A673 (cell line): ENCODE measurements at places on chromosomes 3 and 15. TPM values are rescaled to one million over a fixed set of nuclear protein-coding genes. Genes with fewer than 3 reads are reported as not detected.

ROPN1 gene
- not detected in 2 replicates for total RNA-seq

ACAN gene
- total RNA-seq = not detected in 2 replicates

TRIM42 gene
- not detected in 2 replicates for total RNA-seq

GRCh38 chr15:48754011-48754410 is 56.9 kb downstream of the CEP152 start:
- peak; percentile 41 for DNase-seq

DNA sequence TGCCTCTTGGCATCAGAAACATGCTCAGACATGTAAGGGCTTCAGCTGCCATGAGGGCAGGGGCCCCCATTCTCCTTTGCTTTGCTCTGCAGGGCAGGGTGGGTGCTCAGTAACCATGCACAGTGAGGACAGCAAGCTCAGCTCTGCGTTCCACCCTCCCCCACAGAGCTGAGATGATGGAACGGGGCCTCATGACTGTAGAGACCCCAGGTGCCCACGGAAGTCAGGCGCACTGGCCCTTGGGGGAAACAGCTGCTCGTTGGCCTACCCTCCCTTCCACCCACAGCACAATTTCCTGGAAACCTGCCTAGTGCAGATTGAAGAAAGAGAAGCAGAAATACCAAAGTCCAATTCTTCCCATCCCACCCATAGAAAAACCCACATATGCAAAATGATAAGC is 10.5 kb downstream of the CTXND1 start:
- no peak for DNase-seq

- DNase-seq = peak; percentile 85
These were observed at the start of gene CCDC13 for GRCh38 chr3:42772670-42773408. TSS of gene CCDC13 (minus strand) at chr3:42773253. CDS start at chr3:42758345, 14,908 bp downstream.

- DNase-seq = no peak
These were observed 93.8 kb upstream of the ICE2 start for GRCh38 chr15:60572541-60573421.

DNA sequence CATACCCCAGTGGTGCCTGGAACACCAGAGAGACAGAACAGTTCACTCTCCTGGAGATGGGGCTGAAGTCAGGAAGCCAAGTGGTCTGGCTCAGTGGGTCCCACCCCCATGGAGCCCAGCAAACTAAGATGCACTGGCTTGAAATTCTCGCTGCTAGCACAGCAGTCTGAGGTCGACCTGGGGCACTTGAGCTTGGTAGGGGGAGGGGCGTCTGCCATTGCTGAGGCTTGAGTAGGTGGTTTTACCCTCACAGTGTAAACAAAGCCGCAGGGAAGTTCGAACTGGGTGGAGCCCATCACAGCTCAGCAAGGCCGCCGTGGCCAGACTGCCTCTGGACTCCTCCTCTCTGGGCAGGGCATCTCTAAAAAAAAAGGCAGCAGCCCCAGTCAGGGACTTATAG is 272.0 kb downstream of the KLF13 start:
- DNase-seq = no peak

DNA sequence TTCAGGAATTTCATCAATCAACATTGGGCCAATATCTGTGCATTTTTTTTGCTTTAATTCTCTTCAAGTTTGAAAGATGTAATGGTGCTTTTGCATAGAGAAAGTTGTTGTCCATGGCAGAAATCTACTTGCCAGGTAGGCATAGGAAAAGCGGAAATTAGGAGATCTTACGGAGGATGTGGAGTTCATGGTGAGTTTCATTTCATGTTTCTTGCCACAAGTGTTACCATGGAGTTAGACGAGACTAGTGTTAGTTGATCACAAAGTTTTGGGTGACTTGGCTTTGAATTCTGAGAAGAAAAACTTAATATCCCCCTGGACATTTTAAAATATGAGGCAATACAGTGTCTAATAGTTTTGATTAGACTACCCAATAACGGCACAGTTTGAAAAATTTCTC is 1.0 kb upstream of the P2RY13 start:
- DNase-seq = no peak

DNA sequence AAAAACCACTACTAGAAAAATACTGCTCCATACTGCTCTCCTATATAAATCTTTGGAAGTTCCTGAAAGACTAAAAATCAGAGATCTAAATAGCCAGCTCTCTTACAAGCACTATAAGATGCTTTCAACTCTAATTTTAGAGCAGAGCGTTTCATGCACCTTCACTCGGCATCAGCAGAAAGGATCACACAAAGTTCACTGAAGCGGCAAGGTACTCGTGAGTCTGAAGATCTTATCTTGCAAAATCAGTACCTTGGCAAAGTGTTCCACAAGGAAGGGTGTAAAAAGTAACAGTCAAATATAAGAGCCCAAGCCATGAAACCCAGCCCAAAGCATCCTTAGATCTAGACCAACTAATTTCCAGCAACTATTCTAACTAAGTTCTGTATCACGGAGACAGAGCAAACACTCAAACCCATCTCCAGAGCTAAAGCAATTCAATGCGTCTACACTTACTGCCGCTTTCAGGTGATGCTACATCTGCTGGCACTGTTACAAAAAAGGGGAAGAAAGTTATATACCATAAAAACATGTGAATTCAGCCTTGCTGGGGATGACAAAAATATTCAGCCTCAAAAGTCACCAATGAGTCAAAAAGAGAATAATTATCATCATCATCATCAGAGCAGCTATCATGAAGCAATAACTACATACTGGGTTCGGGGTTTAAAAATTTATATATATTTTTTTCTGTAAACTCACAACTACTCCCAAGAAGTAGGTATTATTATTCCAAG is 16.3 kb downstream of the VPS39 start:
- no peak for DNase-seq

GRCh38 chr3:109127553-109127952 is 9.0 kb upstream of the C3orf85 start:
- no peak for DNase-seq

DNA sequence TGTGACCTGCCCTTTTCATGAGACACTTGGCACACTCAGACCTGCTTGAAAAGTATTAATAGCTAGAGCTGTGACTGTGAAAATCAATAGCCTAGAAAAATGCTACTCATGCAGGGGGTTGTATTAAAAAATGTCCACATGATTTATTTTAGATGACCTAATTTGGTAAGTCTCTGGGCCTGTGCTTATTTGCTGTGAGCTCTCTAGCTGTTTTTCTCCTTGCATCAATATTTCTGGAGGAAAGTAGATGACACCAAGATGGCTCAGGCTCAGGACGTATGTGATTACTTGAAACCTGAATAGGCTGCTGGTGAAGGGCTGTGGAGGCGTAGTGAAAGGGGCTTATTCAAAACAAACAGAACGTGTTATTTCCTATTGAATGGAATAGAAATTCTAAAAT is 29.5 kb downstream of the KCNAB1 start:
- no peak for DNase-seq

GRCh38 chr3:43181202-43181821 is 75.4 kb upstream of the POMGNT2 start:
- no peak for DNase-seq

DNA sequence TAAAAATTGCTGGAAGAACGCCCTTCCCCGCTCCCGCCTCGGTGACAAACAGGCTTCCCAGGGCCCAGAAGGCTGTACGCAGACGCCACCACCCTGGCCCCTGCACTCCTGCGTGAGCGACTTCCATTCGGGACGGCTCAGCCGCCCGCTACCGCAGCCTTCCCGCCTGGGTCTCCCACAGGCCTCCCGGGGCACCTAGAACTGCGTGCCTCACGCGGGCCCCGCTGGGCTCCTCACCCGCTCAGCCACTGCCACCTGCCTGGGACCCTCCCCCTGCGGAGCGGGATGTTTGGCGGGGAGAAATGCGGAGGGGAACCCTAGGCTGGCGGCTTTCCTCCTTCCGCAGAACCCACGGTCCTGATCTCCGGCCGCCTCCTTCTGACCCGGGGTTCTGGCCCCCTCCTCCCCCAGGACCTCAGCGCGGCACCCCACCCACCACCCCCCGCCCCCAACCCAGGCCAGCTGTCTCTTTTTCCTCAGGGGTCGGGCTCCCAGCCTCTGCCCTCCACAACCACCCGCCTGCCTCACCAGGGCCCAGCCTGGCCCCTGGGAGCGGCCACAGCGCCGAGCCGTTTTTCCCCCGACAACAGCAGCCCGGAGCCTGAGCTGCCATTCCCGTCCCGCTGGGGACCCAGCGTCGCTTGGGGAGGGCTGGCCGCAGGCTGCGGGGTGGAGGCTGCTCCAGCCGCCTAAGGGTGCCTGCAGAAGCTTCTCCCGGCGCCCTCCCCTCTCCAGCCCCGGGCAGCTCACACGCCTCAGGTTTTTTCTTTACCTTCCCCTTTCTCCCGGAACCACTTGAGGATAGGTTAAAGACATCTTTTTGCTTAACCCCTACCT is 27.6 kb upstream of the RAB7A start:
- peak; percentile 50 for DNase-seq
